Activated CD4-positive, alpha-beta T cell treated with anti-CD3 and anti-CD28 coated beads, Interleukin-2, amount 50 U/mL, for 48 hours (primary cell): ENCODE measurements at places on chromosomes 4 and X.

DNA sequence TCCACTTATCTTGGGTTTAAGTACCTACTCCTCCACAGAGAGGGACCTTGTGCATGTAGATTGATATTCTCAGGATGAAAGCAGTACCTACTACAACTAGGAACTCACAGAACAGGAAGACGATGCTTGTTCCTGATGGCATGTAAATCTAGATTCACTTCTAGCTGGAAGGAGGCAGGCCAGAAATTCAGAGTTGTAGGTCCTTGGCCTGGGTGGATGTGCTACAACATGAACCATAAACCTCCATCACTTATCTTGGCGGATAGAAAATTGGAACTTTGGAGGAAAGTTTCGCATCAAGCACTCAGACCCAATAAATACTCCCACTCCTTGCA, 9.3 kb upstream of the SMIM20 start:
- DNase-seq = no peak

DNA sequence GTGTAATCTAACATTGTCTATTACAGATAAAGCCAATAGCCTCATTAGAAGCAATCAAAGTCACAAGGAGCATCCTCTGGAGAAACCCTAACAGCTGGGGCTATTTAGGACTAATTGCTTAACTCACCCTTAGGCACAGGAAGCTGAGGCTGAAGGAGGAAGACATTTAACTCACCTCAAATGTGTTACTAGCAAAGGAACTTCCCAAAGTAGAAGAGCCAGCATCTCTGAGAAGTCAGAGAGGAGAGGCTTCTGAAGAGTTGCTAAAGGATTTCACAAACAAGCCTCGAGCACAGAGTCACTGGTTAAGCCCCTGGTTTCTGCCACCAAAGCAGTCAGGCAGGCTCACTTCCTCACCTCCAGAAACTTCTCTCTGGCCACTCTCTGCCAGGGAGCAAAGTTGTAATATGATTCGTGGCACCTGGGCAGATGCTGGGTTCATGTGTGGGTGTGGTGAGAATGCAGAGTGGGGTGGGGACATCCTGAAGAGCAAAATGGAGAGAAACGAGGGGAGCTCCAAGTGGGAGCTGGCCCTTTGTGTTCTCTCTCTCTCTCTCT, 201.3 kb downstream of the HS6ST2 start:
- DNase-seq = no peak

DNA sequence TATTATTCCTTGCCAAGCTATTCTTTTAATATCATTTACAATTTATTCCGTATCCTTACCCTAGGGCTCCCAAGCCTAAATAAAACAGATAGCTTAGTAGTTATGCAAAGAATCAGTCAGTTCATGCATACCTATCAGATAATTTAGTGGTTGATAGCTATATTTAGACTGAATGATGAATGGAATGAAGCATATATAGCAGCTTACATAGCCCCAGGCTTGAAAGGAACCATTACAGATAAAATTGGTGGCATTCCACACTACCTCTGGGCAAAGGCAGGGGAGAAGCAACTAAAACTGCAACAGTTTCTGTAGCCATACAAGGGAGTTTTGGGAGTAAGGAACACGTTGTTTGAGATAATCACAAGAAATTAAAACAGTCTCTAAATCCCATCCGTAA, 2.7 kb downstream of the ACE2 start:
- DNase-seq = no peak

DNA sequence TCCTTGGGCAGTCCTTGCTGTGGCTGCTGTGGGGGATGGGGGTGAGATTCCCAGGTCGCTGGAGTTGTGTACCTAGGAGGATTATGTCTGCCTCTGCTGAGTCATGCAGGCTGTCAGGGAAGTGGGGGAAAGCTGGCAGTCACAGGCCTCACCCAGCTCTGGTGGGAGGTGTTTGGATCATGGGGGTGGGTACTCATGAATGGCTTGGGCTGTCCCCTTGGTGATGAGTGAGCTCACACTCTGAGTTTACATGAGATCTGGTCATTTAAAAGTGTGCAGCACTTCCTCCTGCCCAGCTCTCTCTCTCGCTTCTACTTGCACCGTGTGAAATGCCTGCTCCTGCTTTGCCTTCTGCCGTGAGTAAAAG, 24.6 kb upstream of the PDLIM3 start:
- DNase-seq = no peak

DNA sequence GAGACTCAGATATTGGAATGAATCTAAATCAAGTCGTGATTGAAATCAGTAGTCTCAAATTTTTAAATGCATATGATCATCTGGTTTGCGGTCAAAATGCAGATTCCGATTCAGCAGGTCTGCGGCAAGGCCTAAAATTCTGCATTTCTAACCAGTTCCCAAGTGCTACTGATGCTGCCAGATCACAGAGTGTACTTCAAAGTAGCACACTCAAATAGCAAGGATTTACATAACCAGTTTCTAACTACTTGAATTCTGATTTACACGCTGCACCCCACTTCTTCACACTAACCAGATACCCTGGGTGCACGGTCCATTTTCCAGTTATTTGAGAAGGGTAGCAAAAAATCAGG, 752 bp downstream of the MBTPS2 start:
- DNase-seq = peak; percentile 9

DNA sequence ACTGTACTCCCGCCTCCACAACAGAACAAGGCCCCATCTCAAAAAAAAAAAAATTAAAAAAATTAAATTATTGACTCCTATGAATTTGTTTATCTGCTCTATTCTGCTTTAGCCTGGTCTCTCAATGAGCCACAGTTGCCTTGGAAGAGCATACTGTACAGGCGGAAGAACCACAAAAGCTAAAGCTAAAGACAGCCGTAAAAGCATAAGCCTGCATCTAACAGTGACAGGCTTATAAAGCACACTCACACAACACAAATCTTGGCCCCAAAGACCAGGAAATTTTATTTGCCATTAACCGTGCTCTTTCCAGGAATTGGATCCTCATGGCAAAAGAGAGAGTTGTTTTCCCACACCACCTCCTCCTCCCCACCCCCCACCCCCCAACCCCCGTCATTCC, 53.5 kb upstream of the KLF3 start:
- no peak for DNase-seq

- DNase-seq = no peak
Observed at GRCh38 chr4:36209941-36210649, 34.2 kb downstream of the ARAP2 start.

DNA sequence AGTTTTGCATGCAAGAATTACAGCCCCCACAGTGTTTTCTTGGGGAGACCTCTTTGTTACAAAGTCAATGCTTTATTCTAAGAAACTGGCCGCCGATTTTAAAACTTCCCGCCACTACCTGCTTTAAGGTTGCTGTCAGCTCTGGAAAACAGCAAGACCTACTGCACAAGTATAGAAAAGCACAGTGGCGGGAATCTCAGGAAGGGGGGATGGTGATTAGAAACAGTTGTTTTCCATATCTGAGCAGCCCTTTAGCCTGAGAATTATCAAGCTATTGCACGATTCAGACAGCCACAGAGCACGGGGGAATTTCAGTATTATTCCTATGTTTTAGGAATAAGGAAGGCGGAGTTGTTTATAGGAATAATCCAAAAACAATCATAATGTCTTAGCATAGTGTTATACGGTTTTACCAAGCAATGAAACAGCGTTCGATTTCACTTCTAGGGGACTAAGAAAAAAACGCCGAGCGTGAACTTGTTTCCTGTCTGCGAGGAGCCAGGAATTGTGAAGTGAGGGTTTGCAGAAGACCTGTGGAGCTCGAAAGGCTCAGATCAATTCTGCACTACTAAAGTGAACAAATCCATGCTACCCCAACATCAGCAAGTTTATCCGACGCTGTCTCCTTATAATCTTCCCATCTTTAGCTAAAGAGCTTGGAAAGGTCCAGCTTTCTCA, 81.3 kb downstream of the HMGN5 start:
- no peak for DNase-seq

GRCh38 chr4:37803348-37803973, 23.0 kb upstream of the PGM2 start:
- no peak for DNase-seq

GRCh38 chr4:182901337-182901736, 15.8 kb downstream of the DCTD start:
- no peak for DNase-seq

DNA sequence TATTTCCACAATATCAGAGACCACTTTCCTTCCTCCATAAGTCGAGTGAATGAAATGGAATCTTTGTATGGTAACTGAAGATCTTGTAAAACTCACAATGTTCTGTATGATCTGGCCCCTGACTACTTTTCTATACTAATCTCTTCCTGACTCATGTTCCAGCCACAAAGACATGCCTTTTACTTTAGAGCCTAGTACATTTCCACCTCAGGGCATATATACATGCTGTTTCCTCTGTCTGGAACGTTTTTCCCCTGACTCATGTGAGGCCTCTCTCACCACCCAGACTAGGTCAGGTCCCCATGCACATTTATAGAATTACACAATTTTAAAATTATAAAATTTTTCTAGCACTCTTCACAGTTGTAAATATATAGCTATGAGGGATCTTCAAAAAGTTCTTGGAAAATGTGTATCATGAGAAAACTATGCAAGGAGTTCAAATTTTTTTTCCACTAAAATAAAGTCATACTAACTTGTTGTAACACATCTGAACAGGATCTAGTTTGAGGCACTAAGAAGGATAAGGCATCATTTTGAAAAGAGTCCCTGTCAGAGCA, 208.8 kb downstream of the SH2D1A start:
- no peak for DNase-seq

GRCh38 chr4:147219145-147219544, 261.8 kb upstream of the EDNRA start:
- no peak for DNase-seq

DNA sequence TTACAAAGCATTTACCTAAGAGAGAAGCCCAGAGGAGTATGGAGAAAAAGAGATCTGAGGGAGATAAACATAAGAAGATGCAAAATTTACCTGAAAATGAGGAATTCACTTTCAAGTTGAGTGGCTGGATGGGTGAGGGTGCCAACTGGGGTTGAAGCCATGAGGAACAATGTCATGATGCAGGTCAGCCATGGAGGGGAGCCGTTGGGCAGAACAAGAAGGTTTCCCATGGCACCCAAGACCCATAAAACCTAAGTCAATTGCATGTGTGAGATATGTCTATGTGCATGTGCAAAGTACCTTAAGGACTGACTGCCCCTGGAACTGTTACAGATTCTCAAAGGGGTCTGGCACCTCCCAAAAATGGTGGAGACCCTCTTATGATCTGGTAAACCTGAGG, 46.6 kb upstream of the PRRG1 start:
- no peak for DNase-seq

DNA sequence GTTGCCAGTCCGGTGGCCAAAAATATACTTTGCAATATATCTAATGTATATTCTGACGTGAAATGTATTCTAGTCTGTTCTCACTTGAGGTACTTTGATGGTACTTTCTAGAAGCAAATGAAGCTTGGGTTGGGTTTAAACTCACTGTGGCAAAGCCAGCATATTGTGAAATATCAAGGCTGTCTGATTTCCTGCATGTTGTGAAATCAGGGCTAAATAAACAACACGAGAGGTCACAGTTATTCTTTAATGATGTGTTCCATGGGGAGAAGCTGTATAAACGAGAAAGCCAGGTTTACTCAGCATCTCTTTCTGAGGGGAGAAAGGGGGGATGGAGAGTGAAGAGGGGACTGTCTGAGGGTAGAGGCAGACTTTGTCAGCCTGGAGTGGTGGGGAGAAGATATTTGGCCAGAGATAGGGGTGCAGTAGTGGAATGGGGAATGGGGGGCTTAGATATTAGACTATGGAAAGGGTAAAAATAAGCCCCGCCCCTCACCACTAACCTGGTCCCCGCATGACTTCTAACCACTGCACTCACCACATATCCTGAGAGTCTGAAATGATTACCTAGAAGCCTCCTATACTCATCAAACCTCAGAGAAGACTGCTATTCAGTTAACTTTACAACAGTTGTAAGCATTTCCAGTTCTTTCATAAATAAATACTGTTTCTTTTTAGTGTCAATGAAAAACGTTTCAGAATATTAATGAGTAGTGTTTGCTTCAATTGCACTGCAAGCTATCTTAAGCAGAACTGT, 5.9 kb upstream of the SCARB2 start:
- no peak for DNase-seq

GRCh38 chrX:109841257-109841656, 108.2 kb upstream of the ACSL4 start:
- DNase-seq = no peak

DNA sequence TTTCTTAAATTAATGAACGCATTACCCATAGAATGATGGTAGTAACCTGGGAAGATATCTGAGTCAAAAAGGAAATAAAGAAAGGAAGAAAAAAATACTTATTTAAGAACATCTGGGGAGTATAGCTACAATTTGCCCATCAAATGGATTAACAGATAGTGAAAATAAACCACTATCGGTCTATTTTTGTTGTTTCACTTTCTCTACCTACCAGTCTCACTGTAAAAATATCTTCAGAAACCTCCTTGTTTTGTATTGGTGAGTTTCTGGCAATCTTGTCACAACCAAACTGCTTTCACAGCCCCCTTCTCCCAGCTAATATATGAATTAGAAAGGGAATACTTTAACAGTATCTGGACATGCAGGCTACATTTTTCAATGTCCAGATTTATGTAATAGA, 783.5 kb downstream of the STPG2 start:
- no peak for DNase-seq

DNA sequence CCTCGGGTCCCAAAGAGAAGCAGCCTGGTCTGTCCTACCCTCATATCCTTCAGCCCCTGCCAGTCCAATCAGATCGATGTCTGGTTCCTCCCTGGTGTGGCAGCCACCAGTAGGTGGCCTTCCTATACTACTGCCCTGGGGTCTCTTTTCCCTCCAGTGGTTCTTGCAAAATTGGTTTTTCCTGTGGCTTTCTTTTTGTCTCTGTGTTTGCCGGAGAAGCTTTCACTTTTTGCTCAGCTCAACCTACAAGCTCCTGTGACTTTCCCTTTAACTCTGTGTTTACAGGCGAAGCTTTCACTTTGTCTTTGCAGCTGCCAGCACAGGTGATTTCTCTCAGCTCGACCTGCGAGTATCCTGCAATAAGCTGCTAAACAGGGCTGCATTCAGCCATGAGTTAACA, 46.8 kb downstream of the UGT2A3 start:
- no peak for DNase-seq

GRCh38 chr4:146336410-146336807, 122.1 kb downstream of the REELD1 start:
- no peak for DNase-seq

- DNase-seq = no peak
Observed at GRCh38 chrX:118360429-118361125, 14.7 kb downstream of the WDR44 start.

DNA sequence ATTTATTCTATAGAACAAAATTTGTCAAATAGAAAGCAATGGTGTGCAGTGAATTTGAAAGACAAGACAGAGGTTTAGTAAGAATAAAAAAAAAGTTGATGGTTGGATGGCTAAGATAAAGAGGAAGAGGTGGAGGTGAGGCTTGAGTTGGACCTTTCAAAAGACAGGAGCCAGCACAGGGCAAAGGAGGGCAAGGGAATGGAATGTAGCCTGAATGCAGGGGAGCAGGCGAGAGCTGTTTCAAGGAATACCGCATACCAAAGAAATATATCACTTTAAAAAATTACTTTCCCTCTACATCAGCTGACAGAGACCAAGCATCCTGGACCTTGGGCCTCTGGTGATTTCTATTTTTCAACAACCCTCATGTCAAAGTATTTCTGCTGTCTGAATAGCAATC, 38.0 kb upstream of the CXXC4 start:
- DNase-seq = no peak

GRCh38 chr4:41507291-41507947, 30.5 kb upstream of the LIMCH1 start:
- no peak for DNase-seq

- no peak for DNase-seq
Observed at GRCh38 chr4:177640864-177641263, 198.6 kb upstream of the AGA start.

GRCh38 chr4:71217688-71218087, 121.1 kb upstream of the SLC4A4 start:
- no peak for DNase-seq

GRCh38 chr4:84954982-84955567, 11.4 kb downstream of the WDFY3 start:
- no peak for DNase-seq
